ENCODE measurements at places on chromosomes 12 and 14.
A peak's percentile ranks its signal among the peaks of the same experiment; 100 is the strongest.

- DNase-seq: no peak
Observed at GRCh38 chr12:73598626-73599025, 939.0 kb upstream of the ATXN7L3B start.

DNA sequence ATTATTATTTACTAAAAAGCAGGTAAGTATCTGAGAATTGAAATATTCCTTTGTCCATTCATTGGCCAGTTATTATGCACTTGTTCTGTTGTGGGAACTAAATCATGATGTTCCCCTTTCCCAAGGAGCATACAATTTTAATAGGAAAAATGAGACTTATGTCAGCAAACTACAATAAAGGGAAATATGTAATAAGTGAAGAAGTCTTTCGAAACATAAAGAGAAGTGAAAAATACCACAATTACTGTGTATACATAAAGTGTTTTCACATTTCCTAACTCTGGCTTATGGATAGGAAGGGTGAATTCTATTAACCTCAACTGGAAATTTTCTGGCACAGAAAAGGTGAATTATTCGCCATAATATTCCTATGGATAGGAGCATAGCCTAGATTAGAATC, 78.4 kb upstream of the DNM1L start:
- DNase-seq: no peak

GRCh38 chr14:57739516-57739915, 126.4 kb downstream of the SLC35F4 start:
- no peak for DNase-seq

- DNase-seq: no peak
Observed at GRCh38 chr12:70849265-70849960, 71.1 kb downstream of the PTPRR start.

- DNase-seq: no peak
Observed at GRCh38 chr12:109738209-109738608, 24.6 kb downstream of the FAM222A start.

DNA sequence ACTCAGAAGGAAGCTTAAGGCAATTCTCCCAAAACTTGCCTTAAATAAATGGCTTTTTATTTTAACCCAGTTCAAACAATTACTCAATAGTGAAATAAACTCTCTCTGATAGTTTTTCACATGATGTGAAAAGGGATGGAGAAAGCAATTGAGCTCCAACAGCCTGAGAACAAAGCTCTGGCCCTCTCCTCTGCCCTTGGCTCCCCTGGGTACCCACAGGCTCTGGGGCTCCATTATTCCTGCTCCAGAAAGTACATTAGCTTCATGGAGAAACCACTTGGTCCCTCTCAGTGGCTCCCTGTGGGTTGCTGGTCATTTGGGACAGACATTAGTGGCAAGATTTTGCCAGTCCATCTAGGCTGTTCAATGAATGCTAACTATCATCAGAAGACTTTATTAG, 242.8 kb downstream of the ATP23 start:
- DNase-seq: no peak

- DNase-seq: no peak
Observed at GRCh38 chr14:68768316-68768715, 24.6 kb downstream of the ZFP36L1 start.

DNA sequence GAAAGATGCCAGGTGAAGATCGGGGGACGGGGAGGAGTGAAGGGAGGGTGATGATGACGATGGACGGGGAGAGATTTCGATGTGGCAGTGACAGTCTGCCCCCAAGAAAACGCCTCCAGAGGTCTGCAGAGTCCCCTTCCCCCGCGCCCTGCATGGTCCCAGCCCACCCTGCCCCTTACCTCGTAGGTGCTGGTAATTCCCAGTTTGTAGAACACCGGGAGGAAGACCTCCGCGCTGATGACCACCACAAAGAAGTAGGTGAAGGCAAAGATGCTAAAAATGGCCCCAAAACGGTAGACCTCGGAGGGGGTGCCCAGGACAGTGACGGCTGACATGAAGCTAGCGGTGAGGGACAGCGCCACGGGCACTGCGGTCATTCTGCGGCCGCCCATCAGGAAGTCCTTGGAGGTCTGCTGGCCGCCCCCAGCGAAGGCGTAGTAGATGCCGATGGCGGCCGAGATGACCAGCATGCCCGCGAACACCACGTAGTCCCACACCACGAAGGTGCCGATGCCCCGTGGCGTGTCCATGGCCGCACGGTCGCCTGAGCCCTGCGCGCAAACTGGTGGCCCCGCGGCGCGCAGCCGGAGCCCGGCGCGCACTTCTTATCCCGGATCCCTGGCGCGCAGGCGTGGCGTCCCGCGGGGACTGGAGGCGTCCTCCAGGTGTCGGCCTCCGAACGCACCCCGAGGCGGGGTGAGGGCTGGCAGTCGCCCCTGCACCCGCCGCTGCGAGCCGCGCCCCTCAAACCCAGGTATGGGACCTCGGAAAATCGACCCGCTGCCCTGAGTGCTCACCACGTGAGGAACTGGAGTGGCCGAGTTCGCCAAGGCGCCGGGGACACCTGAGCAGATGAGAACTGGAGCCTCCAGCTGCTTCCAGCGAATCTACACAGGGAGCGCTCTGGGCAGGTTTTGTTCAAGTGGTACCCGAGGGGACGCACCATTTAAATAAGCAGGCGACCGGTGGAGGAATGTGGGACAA, at the start of gene SLC5A8:
SLC5A8 (minus strand) TSS at position 920 of the 984 bp plus-strand sequence; CDS start at position 530, 390 bp downstream.
- no peak for DNase-seq

GRCh38 chr12:125263385-125263784, 198.2 kb downstream of the AACS start:
- DNase-seq: no peak

DNA sequence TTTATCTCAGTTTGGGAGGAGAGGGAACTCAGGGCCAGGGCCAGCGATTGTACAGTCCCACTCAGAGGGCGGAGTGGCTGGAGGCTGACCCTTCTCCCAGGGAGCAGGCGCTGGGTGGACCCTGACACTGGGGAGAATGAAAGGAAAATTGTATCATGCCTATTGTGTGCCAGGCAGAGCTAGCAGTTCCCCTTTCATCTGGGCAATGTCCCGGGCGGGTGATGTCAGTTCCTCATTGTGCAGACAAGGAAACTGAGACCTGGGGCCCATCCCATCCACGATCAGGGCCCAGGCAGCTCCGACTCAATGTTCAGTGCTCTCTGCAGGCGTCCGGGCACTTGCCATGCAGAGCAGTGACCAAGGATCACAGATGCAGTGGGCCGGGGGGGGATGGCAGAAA, 101.9 kb upstream of the RTL1 start:
- DNase-seq: no peak

GRCh38 chr12:109461049-109461845, 15.9 kb downstream of the KCTD10 start:
- DNase-seq: no peak

GRCh38 chr12:131089531-131090273, 136.0 kb downstream of the ADGRD1 start:
- DNase-seq: no peak

GRCh38 chr12:121038861-121039668, at the start of gene OASL:
Gene OASL, minus strand, starts transcription at chr12:121039246. Its CDS starts 275 bp downstream, at chr12:121038971.
- DNase-seq: peak; percentile 53

DNA sequence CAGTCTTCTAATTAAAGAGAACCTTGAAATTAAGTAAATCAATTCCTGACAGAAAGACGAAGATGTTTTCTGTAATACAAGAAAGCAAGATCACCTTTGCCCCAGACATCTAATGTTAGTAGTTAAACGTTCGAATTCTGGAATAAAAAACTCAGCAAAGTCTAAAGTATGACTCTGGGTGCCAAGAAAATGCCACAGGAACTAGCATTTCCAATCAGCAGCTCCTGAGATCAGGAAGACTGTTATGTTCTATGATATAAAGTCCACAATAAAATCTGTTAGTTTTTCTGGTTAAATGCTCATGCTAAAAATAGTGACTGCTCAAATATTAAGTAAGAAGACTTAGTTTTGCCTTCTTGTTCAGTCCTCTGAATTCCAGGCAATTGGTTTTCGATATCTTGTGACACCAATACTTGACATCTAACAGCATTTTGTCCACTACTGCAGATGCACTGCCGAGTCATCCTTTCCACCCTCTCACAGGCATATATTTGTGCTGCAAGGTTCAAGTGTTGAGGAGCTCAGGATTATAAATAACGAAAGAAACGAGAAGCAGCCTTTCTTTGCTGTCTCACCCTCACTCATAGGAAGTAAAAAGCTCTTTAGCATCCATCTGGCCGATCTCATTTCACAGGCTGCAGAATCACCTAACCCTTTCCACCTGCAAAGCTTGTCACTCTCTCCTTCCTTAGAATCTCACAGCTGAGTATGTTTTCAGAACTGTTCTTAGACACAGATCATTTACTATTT, 32.0 kb downstream of the SSH1 start:
- peak; percentile 30 for DNase-seq

Data from stimulated activated CD4-positive, alpha-beta T cell treated with anti-CD3 and anti-CD28 coated beads, Interleukin-1b, Interleukin-23, amount 100 ng/mL, for 48 hours (primary cell).